ENCODE measurements at places on chromosomes 5 and 9. TPM values are rescaled to one million over a fixed set of nuclear protein-coding genes. Genes with fewer than 3 reads are reported as not detected.

The CFAP77 gene
- total RNA-seq = 0.34 TPM

The ZNF367 gene
- total RNA-seq = 0.12 TPM

The DMRT2 gene
- not detected for total RNA-seq

The FBXO4 gene
- total RNA-seq = 6.9 TPM

The OCLN gene
- 0.12 TPM for total RNA-seq

The DRD1 gene
- not detected for total RNA-seq

The SAPCD2 gene
- 0.34 TPM for total RNA-seq

The NPM1 gene
- total RNA-seq = 1,144 TPM

The CDH6 gene
- total RNA-seq = 1.6 TPM

The STXBP1 gene
- total RNA-seq = 31.7 TPM

The PPP3R2 gene
- total RNA-seq = not detected

The CDH10 gene
- not detected for total RNA-seq

The GHR gene
- total RNA-seq = 7.7 TPM

The LIFR gene
- total RNA-seq = 38.8 TPM

The BAAT gene
- not detected for total RNA-seq

The SH3GL2 gene
- total RNA-seq = not detected

The SLC34A3 gene
- not detected for total RNA-seq

The INSL6 gene
- not detected for total RNA-seq

The DPYSL3 gene
- 48.8 TPM for total RNA-seq

The RNF180 gene
- total RNA-seq = 3.8 TPM

The CDX1 gene
- 0.12 TPM for total RNA-seq

The GAPT gene
- not detected for total RNA-seq

The CD72 gene
- total RNA-seq = 2.2 TPM

The C9orf153 gene
- total RNA-seq = not detected

The SEMA5A gene
- total RNA-seq = 5.3 TPM

The CMYA5 gene
- total RNA-seq = 0.94 TPM

The UNC13B gene
- 12.5 TPM for total RNA-seq

The GRM6 gene
- total RNA-seq = not detected

The ZBED3 gene
- 1.6 TPM for total RNA-seq

The SPINK4 gene
- not detected for total RNA-seq

The ANKS6 gene
- 11.3 TPM for total RNA-seq

The PCDHB5 gene
- 0.34 TPM for total RNA-seq

The AHRR gene
- 16.0 TPM for total RNA-seq

The COL5A1 gene
- total RNA-seq = 1,154 TPM

The KCNMB1 gene
- total RNA-seq = not detected

The ENTPD2 gene
- total RNA-seq = 0.09 TPM

The SLC28A3 gene
- total RNA-seq = 0.17 TPM

The TMOD1 gene
- total RNA-seq = not detected

The ANGPTL2 gene
- 63.0 TPM for total RNA-seq

The IFNE gene
- 0.12 TPM for total RNA-seq

The ENTPD8 gene
- not detected for total RNA-seq

The ACTBL2 gene
- not detected for total RNA-seq

The LTC4S gene
- 34.0 TPM for total RNA-seq

The FBN2 gene
- 523 TPM for total RNA-seq

The SLCO6A1 gene
- total RNA-seq = not detected

The TLX3 gene
- total RNA-seq = not detected

The PCDHB7 gene
- total RNA-seq = 0.23 TPM

The GRIN1 gene
- not detected for total RNA-seq

The CDKN2B-AS1 gene
- total RNA-seq = not detected

The HK3 gene
- total RNA-seq = not detected

The FABP6 gene
- not detected for total RNA-seq

The GGTA1 gene
- 0.82 TPM for total RNA-seq

The TXNDC8 gene
- total RNA-seq = not detected

The FASTKD3 gene
- total RNA-seq = 6.2 TPM

The CARTPT gene
- not detected for total RNA-seq

The VLDLR gene
- total RNA-seq = 14.0 TPM

The DOCK2 gene
- total RNA-seq = 0.23 TPM

The NUTM2F gene
- total RNA-seq = not detected

The TAL2 gene
- total RNA-seq = not detected

The TAF1L gene
- not detected for total RNA-seq

Data from pericardium fibroblast (primary cell).